ENCODE measurements at places on chromosomes 4 and X. TPM values are rescaled to one million over a fixed set of nuclear protein-coding genes. Genes with fewer than 3 reads are reported as not detected.

DNA sequence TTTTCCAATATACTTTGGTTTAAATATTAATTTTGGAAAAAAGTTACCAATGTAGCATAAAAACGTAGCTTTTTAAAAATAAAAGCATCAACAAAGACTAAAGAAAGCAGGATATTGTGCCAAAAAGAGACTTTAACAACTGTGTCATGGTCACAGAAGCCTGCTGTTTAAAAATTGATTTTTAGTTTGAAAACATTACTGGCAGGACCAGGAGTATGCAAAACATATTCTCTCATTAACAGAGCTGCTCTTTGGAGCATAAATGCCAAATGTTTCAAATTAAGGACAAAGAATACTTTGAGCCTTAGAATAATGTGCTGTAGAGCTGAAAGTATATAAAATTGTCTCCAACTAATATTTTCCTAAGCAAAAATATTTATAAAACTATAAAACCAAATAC is 279.0 kb downstream of the ARAP2 start:
- DNase-seq = no peak

DNA sequence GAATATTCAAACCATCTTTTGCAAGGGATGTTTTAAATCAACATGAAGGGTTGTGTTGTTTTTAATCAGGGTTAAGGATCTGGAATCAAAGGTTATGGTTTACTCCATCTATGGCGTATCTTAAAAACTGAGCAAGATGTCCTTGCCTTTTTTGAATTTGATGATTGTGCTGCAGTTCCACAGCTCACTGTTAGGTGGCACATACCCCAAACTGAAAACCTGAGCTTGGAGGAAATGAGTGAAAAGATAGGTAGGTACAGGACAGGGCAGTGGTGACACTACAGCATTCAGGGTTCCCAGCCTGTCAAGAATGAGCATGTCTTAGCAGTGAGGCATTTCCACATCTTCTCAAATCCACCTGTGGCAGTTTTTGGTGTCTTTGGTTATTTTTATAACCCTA is 13.1 kb upstream of the EOLA1 start:
- no peak for DNase-seq

- no peak for DNase-seq
Observed at GRCh38 chrX:53398216-53398615, 24.2 kb downstream of the SMC1A start.

DNA sequence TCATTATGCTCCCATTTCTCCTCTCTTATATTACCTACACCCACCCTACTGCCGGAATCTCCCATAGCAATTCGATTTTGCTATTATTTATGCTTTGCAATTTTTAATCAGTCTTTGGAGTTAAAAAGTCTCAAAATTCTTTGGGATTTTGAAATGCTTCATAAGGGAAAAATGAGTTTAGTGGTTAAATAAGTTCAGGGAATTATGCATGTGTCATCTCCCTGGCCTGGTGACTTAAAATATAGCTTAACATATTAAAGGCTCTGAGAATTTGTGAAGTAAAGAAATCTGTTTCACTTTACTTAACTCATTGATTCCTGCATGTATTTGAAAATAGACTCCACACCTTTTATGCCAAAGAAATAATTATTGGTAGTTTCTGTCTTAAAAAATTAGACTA is 185.1 kb upstream of the DIPK2B start:
- no peak for DNase-seq

- DNase-seq = no peak
Observed at GRCh38 chr4:122665161-122665929, 44.5 kb upstream of the IL21 start.

DNA sequence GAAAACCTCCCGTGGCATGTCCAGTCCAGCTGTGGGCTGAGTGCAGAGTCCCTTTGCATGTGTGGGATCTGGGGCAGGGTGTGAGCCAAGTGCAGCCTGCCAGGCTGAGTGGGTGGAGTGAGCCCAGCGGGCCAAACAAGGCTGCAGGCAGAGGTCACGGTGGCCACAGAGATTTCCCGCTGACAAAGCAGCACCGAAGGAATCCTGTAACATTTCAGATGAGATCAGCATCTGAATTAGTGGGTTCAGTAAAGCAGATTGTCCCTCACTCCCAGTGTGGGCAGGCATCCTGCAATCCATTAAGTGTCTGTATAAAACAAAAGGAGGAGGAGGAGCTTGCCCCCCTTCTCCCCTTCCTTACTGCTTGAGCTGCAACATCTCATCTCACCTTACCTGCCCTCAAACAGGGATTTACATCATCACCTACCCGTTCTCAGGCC is 324.4 kb downstream of the FAT4 start:
- no peak for DNase-seq

GRCh38 chr4:37650481-37650880 is 35.7 kb downstream of the RELL1 start:
- DNase-seq = no peak

The UGT2B10 gene
- not detected for total RNA-seq

The SGCB gene
- total RNA-seq = 29.4 TPM

The DACH2 gene
- total RNA-seq = 2.6 TPM

The MAGEB17 gene
- total RNA-seq = not detected

The ANOS1 gene
- total RNA-seq = 2.3 TPM
